Activated CD8-positive, alpha-beta memory T cell treated with anti-CD3 and anti-CD28 coated beads, Interleukin-2, amount 10 ng/mL, durations not matched to agents 7 days and 5 days (primary cell): ENCODE measurements at places on chromosomes 11 and 22.

DNA sequence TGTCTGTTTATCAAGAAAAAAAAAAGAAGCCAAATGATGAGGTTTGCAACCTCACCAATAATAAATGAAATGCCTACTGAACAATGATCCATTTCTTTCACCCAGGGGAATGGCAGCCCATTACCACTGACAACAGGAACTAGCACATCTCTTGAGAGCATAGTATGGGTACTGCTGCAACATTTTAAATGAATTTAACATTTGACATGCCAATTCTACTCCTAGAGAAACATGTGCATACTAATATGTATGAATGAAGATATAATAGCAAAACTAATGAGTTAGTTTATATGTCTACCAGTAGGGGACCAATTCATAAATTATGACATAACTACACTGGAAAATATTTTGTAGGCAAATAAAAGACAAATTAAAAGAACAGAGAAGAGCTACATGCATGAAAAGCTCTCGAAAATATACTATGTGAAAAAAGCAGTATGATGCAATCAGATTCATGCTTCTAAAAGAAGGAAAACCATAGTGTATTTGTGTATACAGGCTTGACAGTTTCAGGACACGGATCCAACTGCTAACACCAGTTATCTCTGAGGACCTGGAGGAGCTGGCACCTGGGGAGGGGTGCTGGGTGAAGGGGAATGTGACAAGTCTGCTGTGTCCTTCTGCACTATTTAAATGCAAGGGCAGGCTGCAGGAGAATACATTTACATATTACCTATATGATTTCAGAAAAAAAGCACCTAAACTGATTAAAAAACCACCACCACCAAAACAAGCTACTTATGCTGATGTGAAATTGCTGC lies 6.9 kb downstream of the SMCO4 start:
- H3K27ac ChIP-seq, result peak overlapping the region; percentile 82
- H3K27me3 ChIP-seq, result peaks cover 7% of the 10 kb centered on the region
- peaks cover 71% of the 10 kb centered on the region for H3K4me1 ChIP-seq
- H3K4me3 ChIP-seq, result peak overlapping the region; percentile 54

- peaks cover 52% of the 10 kb centered on the region for H3K4me1 ChIP-seq
- H3K27ac ChIP-seq, result peak overlapping the region; percentile 78
- H3K4me3 ChIP-seq, result peak overlapping the region; percentile 80
- H3K36me3 ChIP-seq, result no peaks in the 10 kb centered on the region
These were observed 769 bp downstream of the MAFF start for GRCh38 chr22:38202437-38203089.

DNA sequence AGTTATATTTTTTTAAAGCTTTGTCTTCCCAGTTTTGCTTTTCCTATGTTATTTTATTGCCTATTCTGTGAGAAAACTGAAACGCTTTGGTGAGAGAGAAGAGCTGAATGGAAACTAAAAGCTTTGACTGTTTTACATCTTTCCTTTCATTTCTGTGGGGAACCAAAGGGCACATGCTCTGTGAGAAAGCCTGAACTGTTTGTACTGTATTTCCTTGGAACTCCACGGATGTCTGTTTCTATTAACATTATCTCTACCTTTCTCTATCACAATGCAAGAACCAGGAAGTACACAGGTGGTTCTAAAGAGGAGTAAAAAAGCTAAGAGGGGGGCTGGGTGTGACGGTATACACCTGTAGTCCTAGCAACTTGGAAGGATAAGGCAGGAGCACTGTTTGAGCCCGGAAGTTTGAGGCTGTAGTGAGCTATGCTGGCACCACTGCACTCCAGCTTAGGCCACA lies 43.8 kb downstream of the CELF1 start:
- H3K4me3 ChIP-seq, result no peak overlapping the region
- H3K4me1 ChIP-seq, result peaks cover 58% of the 10 kb centered on the region
- no peak overlapping the region for H3K27ac ChIP-seq

DNA sequence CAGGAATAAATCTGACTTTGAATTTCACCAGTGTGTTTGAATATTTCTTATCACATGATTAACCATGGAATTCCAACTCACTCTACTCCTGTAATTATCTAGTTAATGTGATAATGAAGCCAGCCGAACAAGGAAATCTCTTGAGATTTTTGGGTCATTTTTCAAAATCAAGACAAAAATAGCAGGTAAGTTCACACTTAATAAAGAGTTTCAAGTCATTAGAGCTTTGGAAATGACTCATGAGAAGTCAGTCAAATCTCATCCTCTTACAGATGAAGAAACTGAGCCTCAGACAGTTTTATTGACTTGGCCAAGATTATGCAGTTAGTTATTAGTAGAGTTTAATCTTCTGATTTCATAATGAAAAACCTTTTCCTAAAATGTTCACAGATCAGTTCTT lies 148.8 kb downstream of the ARHGAP42 start:
- no peak overlapping the region for H3K4me3 ChIP-seq
- no peaks in the 10 kb centered on the region for H3K36me3 ChIP-seq
- no peak for DNase-seq
- no peaks in the 10 kb centered on the region for H3K4me1 ChIP-seq

DNA sequence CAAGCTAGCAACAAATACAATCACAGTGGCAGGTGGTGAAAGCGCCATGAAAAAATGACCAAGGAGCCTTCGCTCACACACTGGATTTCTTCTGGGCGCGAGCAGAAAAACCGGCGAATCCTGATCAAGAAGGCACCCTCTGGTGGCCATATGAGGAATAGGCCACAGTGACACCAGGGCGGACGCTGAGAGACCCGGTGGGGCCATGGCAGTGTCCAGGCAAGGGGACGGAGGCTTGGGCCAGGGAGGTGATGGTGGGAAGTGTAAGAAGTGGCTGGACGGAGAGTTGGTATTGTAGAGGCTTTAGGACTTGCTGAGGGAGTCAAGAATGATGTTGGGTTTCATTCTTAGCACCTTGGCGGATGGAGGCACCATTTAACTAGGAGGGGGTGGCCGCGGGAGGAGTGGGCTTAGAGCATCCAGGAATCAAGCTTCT lies 16.9 kb upstream of the RAC2 start:
- DNase-seq, result peak; percentile 75
- H3K4me1 ChIP-seq, result peaks cover 23% of the 10 kb centered on the region
- peaks cover 6% of the 10 kb centered on the region for H3K27me3 ChIP-seq
- H3K27ac ChIP-seq, result peak overlapping the region; percentile 42

DNA sequence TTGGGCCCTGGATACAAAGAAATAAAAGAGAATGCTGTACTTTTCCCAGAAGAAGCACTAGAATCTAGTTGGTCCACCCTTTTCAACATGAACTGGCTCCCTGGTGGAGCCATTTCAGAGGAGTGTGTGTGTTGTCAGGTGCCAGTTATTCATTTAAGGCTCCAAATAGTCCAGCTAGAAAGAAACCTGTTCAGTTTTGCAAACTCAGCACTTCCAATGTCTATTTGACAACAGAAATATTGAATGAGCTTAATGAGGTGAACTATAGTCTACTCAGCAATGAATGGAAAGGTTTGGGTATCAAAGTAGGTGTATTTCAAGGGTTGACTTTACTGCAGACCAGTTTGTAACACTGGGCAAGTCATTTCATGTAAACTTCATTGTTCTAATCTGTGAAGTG lies 2.1 kb downstream of the OR8D1 start:
- H3K4me1 ChIP-seq, result no peaks in the 10 kb centered on the region
- H3K36me3 ChIP-seq, result no peaks in the 10 kb centered on the region
- no peak for DNase-seq
- H3K27me3 ChIP-seq, result no peaks in the 10 kb centered on the region

DNA sequence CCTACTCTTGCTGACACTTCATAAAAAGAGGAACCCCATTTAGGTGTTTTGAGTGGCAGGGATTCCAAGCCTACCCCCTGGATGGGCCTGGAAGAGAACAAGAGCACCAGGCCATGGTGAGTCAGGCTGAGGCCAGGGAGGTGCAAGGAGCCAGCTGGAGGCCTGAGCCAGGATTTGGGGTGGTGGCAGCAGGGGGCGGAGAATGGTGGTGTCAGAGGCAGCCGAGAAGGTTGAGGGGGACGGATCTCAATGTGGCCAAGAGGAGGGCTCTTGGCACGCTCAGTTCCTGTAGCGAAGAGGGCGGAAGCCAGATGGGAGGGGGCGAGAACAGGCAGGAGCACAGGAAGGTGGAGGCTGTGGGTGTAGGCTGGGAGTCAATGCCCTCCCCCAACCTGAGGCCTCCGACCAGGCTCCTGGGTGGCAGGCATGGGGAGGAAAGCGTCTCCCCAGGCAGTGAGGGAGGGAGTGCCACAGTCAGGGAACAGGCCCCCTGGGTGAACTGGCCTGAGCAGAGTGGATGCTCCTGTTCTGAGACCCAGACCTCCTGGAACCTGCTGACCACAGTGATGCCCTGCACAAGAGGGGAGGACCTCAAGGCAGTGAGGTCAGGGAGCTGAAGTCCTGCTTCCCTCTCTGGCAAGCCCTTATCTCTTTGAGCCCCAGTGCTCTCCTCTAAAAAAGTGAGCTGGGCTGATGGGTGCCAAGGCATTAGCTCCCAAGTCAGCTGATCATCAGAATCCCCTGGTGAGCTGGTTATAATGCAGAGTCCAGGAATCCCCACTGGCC lies 13.9 kb downstream of the RTN4RL2 start:
- peak overlapping the region; percentile 14 for H3K27ac ChIP-seq
- no peaks in the 10 kb centered on the region for H3K36me3 ChIP-seq
- DNase-seq, result peak; percentile 78
- H3K4me1 ChIP-seq, result peaks cover 29% of the 10 kb centered on the region
- H3K4me3 ChIP-seq, result no peak overlapping the region

DNA sequence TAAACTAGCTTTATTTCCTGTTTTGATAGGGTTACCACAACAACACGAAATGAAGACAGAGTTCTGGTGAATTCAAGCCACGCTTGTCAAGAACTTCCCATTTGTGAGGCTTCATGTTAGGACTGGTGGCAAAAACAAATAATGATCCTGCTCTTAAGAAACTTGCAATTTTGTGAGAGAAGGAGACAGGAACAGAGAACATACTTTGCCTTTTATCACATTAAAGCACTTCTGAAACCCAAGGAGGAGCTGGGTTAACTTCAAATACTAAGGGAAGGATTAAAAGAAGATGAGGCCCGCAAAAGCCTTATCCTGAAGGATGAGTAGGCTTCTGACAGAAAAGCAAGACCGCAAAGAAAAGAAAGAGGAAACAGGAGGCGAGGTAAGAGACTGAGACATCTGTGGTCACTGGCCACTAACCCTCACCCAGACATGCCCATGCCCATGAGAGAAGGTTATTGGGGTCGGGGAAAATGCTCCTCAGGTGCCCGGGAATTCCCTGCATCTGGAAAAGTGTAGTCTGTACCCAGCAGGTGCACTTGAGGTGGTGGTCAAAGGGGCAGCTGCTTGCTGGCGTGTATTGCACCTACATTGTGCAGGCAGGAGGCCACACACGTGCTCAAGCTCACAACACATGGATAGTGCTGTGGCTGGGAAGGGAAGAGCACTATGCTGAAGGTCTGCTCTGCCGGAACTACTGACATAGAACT lies 50.5 kb downstream of the MAPK1 start:
- peak overlapping the region; percentile 54 for H3K4me3 ChIP-seq
- H3K27me3 ChIP-seq, result no peaks in the 10 kb centered on the region
- H3K27ac ChIP-seq, result peak overlapping the region; percentile 84
- peaks cover 15% of the 10 kb centered on the region for H3K36me3 ChIP-seq
- H3K4me1 ChIP-seq, result peaks cover 43% of the 10 kb centered on the region
- peak; percentile 51 for DNase-seq

DNA sequence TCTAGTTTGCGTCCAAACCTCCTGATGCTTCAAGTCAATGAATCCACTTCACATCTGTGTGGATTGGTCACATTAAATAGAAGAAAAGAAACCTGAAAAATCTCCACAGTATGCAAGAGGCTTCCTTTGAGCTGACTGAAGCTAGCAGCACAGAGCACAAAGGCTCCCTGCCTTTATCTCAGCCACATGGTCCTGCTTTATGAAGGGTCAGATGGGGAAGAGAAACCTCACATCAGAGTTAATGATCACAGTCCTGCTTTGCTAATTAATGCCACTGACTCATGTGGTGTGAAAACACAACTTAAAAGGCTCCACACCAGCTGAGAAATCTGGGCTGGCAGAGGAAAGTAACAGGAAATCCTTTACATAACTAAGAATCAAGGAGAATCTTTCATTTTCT lies 1291.0 kb downstream of the LRRC4C start:
- no peak overlapping the region for H3K4me3 ChIP-seq
- no peak overlapping the region for H3K27ac ChIP-seq
- no peaks in the 10 kb centered on the region for H3K4me1 ChIP-seq
- H3K27me3 ChIP-seq, result no peaks in the 10 kb centered on the region
- DNase-seq, result no peak
- H3K36me3 ChIP-seq, result no peaks in the 10 kb centered on the region

- H3K27me3 ChIP-seq, result no peaks in the 10 kb centered on the region
- DNase-seq, result no peak
- no peaks in the 10 kb centered on the region for H3K4me1 ChIP-seq
- H3K36me3 ChIP-seq, result no peaks in the 10 kb centered on the region
- H3K4me3 ChIP-seq, result no peak overlapping the region
These were observed 883.5 kb downstream of the OPCML start for GRCh38 chr11:132648851-132649250.

DNA sequence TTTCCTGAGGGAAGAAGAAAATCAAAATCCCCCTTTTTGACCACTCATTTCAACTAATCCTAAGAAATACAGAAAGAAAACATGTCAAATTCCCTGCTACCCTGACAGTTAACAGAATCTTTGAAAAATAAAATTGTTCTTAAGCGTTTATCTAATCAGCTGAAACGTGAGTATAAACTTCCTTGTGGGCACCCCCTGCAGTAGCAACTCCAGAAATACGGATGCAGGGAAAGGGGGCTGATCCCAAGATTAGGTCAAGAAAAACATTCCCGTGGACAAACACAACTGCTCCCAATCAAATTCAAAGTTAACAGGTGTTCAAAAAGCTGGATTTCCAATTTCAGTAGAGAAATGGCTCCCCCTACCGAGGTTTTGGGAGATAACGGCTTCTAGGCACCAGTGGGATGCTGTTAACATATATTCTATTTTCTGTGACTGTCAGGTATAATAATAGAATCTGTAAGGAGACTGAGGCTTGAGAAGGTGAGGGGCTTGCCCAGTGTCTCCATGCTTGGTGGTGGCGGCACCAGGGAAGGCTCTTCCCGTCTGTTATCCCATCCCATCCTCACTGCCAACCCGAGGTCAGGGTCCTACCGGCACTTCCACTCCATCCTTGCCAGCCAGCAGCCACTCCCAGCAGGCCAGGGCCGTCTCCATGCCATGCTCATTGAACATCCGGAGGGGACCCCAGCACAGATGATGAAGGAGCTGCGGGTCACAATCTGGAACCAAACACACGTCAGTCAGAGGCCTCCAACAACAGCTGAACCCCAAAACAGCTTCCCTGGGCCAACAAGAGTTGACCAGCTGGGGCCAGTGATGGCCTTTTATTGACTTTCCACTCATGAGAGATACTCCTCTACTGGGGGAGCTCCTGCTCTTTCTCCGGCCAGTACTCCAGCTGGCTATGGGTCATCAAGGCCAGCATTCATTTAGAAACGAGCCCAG lies 32.0 kb upstream of the SERPIND1 start:
- no peak overlapping the region for H3K27ac ChIP-seq
- no peaks in the 10 kb centered on the region for H3K27me3 ChIP-seq
- peaks cover 26% of the 10 kb centered on the region for H3K36me3 ChIP-seq
- peaks cover 3% of the 10 kb centered on the region for H3K4me1 ChIP-seq
- DNase-seq, result peak; percentile 50
